ENCODE measurements at places on chromosomes 3 and 15.

DNA sequence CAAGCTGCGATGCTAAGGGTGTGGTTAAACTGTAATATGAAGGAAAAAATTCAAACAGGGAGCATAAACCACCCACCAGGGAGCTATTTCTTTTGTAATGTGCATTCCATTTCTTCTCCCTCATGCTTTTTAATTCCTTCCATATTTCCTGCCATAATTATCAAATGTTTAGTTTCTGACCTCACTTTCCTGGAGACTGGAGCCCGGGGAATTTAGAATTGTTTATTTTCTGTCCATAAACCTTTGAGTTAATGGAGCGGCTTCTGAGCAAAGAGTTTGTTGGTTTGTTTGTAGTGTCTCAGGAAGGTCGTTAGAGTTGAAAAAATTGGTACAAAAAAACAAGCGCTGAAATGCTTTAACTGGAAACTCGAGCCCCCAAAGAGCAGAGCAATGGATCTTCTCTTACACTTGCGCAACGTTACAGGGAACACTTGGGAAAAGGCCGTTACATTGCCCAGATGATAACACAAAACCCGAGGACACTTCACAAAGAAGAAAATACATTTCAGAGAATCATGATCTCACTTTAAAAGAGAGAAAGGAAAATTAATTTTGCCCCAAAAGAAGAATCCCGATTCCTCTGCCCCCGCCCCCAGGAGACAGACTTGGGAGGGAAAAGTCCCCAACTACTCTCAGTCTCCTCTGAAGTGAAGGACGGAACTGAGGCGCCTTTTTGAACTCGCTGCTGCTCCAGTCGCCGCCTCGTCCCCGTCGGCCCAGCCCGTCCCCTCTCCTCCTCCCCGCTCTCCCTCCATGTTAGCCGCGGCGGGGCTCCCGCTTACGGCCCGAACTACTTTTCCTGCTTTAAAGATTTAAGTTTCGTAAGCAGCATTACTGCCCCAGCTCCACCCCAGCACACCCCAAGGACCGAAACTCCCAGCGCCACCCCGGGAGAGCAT, 842 bp downstream of the FSTL1 start:
- peak; percentile 71 for DNase-seq

DNA sequence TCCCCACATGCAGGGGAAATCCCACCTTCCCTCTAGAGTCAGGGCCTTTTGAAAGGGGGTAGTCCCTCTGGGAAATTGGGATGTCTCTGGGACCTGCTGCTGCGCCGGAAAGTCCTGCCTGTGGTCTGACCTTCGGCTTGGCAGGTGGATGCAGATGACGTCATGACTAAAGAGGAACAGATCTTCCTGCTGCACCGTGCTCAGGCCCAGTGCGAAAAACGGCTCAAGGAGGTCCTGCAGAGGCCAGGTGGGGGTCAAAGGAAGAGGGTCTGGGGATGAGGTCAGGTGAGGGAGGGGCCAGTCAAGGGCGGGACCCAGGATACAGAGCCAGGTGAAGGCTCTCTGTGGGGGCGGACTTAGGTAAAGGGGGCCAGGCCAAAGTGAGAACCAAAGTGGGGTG, 16.2 kb downstream of the PTH1R start:
- no peak for DNase-seq

DNA sequence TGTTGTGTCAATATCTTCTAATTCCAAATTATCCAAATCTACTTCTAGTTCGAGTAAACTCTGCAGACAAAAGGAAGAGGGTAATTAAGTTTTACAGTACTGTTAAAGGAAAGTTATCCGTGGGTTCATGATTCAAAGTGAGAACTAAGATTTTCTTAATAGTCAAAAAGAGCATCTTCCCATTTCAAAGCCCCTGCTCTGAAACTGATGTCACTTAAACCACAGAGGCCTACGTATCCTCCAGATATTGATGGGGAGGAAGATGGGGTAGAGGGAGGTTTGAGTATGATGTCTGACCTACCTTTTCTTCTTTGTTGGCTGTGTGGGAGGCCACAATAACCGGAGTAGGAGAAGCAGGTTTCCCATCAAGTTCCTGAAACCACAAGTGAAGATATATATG, 14.1 kb downstream of the MRPS22 start:
- DNase-seq, result no peak

- DNase-seq, result no peak
These were observed 151.4 kb downstream of the RAP2B start for GRCh38 chr3:153313302-153313965.

DNA sequence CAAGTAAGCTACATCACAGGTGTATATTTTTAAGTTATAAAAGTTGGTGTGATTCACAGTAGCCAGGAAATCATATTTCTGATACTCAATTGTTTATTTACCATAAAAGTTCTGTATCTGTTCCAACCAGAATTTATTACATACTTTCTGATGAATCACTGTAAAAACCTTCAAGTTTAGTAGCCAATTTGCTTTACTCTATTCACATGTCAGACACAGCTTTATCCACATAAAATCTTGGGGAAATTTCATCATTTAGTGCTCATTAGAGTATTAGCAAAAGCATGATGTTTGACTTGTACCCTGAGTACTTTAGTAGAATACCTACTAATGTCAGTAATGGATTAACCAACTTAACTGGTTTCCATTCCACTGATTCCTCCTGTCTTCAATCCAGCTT, 249.8 kb downstream of the POLQ start:
- DNase-seq, result no peak

DNA sequence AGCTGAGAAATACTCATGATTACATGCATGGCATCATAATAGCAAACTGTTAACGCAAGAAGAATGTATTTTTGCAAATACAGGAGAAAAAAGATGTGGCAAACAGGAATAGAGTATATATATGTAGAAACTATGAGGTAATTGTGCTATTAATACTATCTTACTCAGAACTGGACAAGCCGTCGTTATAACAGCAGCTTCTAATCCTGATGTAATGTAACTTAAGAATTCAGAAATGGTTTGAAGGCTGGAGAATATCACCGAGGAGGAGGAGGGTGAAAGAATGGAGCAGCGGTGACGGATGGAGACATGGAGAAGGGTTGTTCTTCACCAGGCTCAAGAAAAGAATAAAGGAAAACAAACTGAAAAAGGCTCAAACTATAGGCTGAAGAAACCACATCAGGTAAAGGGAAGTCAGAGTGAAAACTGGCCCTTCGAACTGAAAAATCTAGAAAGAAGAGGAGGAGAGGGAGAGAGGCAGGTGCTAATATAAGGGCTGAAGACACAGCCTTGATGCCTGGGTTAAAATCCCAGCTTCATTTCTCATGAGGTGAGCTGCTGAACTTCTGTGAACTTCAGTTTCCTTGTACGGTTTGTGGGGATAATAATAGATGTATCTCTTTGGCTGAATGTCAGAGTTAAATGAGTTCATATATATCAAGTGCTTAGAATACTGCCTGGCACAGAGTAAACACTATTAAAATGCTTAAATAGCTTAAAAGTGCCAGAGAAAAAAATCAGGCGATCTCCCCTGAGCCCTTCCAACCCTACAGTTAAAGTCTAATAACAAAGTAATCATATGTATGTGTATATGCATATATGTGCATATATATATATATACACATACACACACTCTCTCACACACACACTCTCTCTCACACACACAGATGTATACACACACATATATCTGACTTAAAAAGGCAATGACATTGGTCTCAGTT, 43.9 kb downstream of the GOLIM4 start:
- DNase-seq, result no peak

- DNase-seq, result no peak
These were observed 5.4 kb downstream of the CRYGS start for GRCh38 chr3:186538779-186539178.

DNA sequence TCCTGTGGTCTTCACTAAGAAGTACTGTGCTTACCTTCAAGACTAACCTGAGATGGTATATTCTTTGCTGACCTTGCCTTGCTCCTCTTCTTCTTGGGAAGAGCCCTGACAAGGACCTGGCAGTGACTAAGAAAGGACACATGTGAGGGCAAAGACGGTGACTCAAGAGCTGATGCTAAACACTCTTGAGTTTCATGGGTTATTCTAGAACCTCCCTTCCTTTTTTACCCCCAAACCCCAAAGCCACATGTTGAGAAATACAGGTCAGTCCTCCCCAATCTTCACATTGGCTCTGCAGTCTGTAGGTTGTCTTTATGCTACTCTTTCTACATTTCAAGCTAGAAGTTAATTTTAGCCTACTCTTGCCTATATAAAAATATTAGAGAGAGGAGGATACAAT, 200.6 kb downstream of the SEMA6D start:
- no peak for DNase-seq

DNA sequence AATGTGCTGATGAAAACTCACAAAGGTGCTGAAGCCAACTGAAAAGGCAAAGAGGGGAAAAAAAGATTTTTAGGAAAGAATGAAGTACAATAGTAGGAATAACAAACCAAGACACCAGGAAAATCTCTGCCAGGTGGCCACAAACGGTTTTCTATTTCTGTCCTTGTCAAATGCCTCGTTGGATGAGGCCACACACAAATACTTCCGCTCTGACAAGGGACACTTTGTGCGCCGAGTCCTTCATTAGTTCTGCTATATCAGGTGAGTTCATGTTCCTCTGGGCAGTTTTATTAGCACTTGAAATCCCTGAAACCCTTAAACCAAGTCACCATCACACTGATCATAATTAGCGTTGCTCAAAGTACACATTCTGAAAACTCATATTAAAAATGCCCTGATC, 373.1 kb downstream of the VPS13C start:
- no peak for DNase-seq

DNA sequence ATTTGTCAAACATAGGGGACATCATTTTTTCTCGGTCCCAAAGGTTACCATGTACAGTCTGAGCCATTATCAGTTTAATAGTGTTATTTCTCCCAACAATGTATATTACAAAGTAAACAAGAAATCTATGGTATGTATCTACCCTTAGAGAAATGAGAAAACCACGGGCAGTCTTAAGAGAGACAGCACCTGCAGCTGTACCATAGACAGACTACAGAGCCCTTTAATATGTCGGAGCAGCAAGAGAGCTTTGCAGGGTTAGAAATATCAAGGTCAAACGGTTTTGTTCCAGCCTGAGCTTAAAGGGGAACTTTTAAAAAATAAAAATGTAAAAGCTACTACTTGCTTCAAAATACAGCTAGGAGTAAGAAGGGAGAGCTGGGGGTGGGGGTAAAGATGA, 53.2 kb downstream of the SH3BP5 start:
- DNase-seq, result no peak

DNA sequence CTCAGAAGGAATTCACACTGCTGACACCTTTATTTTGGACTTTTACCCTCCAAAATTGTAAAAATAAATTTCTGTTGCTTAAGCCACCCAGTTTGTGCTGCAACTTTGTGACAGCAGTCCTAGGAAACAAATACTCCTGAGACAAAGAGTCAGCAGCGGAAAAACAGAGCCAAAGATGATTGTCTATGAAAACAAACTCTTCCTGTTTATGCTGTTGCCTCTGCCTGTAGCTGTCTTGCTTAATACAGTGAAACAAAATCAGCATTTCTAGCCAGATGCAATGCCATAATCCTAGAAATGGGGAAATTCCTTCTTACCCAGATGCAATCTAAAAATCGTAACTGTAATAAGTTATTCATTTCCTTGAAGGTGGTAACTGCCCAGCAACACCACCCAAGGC, 387.5 kb upstream of the ATP11B start:
- DNase-seq, result no peak

DNA sequence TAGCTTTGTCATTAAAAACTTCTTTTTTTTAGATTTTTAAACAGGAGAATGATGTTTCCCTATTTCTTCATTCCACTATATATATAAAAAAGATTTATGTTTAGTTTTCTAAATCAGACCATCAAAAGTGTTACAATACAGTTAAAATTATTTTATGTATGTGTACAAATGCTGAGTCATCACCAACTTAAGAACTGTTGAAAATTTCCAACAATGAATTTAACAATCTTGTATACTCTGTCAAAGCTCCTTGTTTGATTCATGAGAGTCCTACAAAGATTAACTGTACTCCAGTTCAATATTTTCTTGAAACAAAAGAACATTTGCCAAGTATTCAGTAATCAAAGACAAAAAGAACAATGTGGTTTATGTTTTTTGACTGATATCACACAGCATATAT, 82.0 kb downstream of the POLQ start:
- no peak for DNase-seq

- no peak for DNase-seq
These were observed 4.3 kb upstream of the TNIK start for GRCh38 chr3:171464462-171464861.

GRCh38 chr3:120093911-120094775, at the start of gene GSK3B:
Gene GSK3B (minus strand): TSS chr3:120094447. CDS start chr3:120093434, 1,013 bp downstream.
- DNase-seq, result no peak

GRCh38 chr3:114846779-114847178, 300.3 kb downstream of the ZBTB20 start:
- DNase-seq, result no peak

DNA sequence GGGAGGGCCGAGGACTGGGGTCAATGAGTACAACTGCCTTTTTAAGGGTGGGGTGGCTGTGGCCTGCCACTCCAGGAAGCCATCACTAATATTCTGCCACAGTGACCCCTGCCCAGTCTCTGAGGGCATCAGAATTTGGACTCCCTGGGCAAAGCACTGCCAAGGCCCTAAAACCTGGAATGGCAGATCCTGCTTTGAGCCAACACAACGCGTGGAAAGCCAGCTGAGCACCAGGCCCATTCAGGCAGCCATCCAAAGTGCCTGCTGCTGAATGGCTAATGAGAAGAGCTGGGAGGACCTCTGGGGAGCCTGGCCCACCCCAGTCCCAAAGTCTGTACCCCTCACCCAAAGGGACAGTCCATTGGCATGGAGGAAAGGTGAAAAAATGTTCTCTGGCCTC, 5.0 kb downstream of the TWF2 start:
- no peak for DNase-seq

GRCh38 chr3:22585504-22585903, 617.6 kb upstream of the UBE2E2 start:
- DNase-seq, result no peak

DNA sequence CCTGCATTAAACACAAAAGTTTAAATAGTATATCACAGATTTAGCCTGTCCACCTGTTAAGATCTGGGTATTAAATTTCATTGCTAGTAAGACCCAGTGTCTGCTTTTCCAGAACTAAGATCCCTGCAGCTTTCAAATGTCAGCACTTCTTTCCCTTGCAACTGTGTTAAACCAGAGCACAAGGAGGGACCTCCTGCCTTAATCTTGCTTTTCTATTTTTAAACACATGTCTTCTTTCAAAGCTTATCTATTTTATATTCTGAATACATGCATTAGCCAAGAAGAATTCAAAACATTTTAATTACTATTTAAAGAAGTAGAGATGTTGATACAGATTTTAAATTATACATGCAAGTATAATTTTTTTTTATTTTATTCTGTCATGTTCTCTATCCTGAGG, 315.1 kb downstream of the ARPP21 start:
- DNase-seq, result no peak

GRCh38 chr3:144660186-144660585, 688.6 kb downstream of the DIPK2A start:
- no peak for DNase-seq

GRCh38 chr3:100386437-100387074, 14.3 kb downstream of the TOMM70 start:
- DNase-seq, result no peak

GRCh38 chr15:25568751-25569150, 129.9 kb upstream of the UBE3A start:
- DNase-seq, result peak; percentile 66
